Lower lobe of right lung (tissue), 2 donors: ENCODE measurements at places on chromosomes 16 and 17. TPM values are rescaled to one million over a fixed set of nuclear protein-coding genes. Genes with fewer than 3 reads are reported as not detected.
A peak's percentile ranks its signal among the peaks of the same experiment; 100 is the strongest.

DNA sequence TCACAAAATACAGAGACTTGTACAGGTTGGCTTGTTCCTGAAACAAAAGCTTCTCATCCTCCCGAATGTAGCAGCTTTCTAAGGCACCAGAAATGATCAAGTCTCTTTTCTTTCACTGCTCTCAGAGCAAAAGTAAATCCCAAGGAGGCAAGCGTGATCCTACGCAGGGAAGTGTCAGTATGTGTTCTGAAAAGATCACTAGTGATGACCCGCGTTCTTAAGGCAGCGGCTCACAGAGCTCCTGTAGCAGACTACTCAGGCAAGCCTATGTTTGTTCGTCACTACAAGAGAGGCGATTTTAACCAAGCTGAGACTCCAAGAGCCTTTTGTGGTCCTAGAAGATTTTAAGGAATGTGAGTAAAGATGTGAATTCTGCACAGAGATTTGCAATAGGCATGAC, 34.5 kb downstream of the WIPI1 start:
- H3K27ac ChIP-seq, result no peak overlapping the region
- DNase-seq, result no peak
- no peak overlapping the region for H3K4me3 ChIP-seq
- H3K4me1 ChIP-seq, result no peaks in the 10 kb centered on the region
- no peaks in the 10 kb centered on the region for H3K27me3 ChIP-seq
- peaks cover 85% of the 10 kb centered on the region for H3K36me3 ChIP-seq

Gene ATP1B2
- 3.1 TPM for total RNA-seq

- H3K4me3 ChIP-seq, result peak overlapping the region; percentile 39
- peaks cover 24% of the 10 kb centered on the region for H3K4me1 ChIP-seq
- DNase-seq, result peak; percentile 60
- peak overlapping the region; percentile 68 for H3K27ac ChIP-seq
Observed at GRCh38 chr17:8226536-8227237, 16.3 kb upstream of the AURKB start.

- no peaks in the 10 kb centered on the region for H3K27me3 ChIP-seq
- DNase-seq, result no peak
- H3K27ac ChIP-seq, result no peak overlapping the region
- H3K36me3 ChIP-seq, result no peaks in the 10 kb centered on the region
Observed at GRCh38 chr17:20153231-20153630, 144.1 kb downstream of the SPECC1 start.

DNA sequence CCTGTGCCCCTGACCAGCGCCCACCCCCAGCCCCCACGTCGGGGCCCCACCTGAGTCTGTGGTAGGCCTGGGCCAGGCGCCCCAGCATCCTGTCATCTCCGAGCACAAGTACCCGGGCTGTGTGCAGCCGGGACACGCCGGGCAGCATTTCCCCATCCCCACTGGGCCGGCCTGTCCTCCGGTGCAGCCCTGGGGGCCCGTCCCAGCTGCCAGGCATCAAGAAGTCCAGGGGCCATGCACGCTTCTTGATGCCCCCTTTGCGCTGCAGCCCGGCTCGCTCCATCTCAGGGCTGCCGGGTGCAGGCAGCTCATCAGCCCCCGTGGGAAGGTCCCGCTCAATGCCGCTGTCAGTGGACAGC, 29.3 kb upstream of the MFSD6L start:
- H3K4me1 ChIP-seq, result no peaks in the 10 kb centered on the region
- H3K4me3 ChIP-seq, result no peak overlapping the region
- peaks cover 25% of the 10 kb centered on the region for H3K27me3 ChIP-seq
- H3K27ac ChIP-seq, result no peak overlapping the region
- no peaks in the 10 kb centered on the region for H3K36me3 ChIP-seq

DNA sequence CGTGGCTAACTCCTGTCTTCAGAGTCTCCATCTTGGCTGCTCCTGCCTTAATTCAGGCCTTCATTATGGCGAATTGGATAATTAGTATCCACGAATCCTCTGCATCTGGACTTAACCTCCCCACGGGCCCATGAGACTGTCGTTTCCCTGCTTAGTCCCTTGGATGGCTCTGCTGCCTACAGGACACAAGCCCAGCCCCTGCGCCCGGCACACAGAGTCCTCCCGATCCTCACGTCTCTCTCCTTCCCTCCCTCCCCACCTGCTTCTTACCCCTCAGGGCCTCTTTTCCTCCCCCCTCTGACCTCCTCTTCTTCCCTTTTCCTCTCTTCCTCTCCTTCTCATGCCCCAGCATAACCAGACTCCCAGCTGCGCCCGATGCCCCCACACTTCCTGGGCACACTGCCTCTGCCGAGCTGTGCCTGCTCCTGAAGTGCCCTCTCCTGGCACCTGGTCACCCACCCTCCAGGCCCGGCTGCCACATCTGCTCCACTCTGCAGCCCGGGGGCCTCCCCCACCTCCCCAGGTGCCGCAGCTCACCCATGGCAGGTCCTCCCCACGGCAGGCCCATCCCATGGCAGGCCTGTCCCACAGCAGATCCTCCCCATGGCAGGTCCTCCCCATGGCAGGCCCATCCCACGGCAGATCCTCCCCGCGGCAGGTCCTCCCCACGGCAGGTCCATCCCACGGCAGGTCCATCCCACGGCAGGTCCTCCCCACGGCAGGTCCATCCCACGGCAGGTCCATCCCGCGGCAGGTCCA, 45.9 kb downstream of the RPH3AL start:
- H3K36me3 ChIP-seq, result no peaks in the 10 kb centered on the region
- H3K4me1 ChIP-seq, result peaks cover 4% of the 10 kb centered on the region
- H3K27ac ChIP-seq, result no peak overlapping the region
- H3K4me3 ChIP-seq, result no peak overlapping the region

- H3K27ac ChIP-seq, result no peak overlapping the region
- H3K4me1 ChIP-seq, result peaks cover 24% of the 10 kb centered on the region
- DNase-seq, result no peak
- no peak overlapping the region for H3K4me3 ChIP-seq
- no peaks in the 10 kb centered on the region for H3K36me3 ChIP-seq
- H3K27me3 ChIP-seq, result peaks cover 8% of the 10 kb centered on the region
Observed at GRCh38 chr16:82699711-82700495, 73.1 kb downstream of the CDH13 start.

- H3K4me3 ChIP-seq, result no peak overlapping the region
- DNase-seq, result no peak
- H3K27me3 ChIP-seq, result no peaks in the 10 kb centered on the region
- peaks cover 47% of the 10 kb centered on the region for H3K4me1 ChIP-seq
Observed at GRCh38 chr16:57383276-57384247, 11.3 kb downstream of the CX3CL1 start.

- peaks cover 49% of the 10 kb centered on the region for H3K4me1 ChIP-seq
- H3K36me3 ChIP-seq, result no peaks in the 10 kb centered on the region
- no peaks in the 10 kb centered on the region for H3K27me3 ChIP-seq
Observed at GRCh38 chr17:57928928-57929327, 26.3 kb downstream of the CUEDC1 start.

GRCh38 chr16:1707193-1707790, 1.3 kb downstream of the MAPK8IP3 start:
- H3K27ac ChIP-seq, result peak overlapping the region; percentile 97
- no peaks in the 10 kb centered on the region for H3K27me3 ChIP-seq
- peaks cover 12% of the 10 kb centered on the region for H3K36me3 ChIP-seq
- DNase-seq, result no peak
- H3K4me3 ChIP-seq, result peak overlapping the region; percentile 99
- peaks cover 27% of the 10 kb centered on the region for H3K4me1 ChIP-seq

DNA sequence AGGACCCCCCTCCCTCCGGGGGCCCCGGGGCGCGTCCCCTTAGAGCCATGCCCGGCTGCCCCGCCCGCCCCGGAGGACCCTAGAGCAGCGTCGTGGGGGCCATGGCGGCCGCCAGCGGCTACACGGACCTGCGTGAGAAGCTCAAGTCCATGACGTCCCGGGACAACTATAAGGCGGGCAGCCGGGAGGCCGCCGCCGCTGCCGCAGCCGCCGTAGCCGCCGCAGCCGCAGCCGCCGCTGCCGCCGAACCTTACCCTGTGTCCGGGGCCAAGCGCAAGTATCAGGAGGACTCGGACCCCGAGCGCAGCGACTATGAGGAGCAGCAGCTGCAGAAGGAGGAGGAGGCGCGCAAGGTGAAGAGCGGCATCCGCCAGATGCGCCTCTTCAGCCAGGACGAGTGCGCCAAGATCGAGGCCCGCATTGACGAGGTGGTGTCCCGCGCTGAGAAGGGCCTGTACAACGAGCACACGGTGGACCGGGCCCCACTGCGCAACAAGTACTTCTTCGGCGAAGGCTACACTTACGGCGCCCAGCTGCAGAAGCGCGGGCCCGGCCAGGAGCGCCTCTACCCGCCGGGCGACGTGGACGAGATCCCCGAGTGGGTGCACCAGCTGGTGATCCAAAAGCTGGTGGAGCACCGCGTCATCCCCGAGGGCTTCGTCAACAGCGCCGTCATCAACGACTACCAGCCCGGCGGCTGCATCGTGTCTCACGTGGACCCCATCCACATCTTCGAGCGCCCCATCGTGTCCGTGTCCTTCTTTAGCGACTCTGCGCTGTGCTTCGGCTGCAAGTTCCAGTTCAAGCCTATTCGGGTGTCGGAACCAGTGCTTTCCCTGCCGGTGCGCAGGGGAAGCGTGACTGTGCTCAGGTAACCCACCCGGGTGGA, 759 bp downstream of the ALKBH5 start:
- H3K36me3 ChIP-seq, result peaks cover 24% of the 10 kb centered on the region
- peak; percentile 77 for DNase-seq
- H3K4me1 ChIP-seq, result peaks cover 55% of the 10 kb centered on the region
- peak overlapping the region; percentile 95 for H3K27ac ChIP-seq
- no peaks in the 10 kb centered on the region for H3K27me3 ChIP-seq

Gene CLEC19A
- total RNA-seq, result not detected

DNA sequence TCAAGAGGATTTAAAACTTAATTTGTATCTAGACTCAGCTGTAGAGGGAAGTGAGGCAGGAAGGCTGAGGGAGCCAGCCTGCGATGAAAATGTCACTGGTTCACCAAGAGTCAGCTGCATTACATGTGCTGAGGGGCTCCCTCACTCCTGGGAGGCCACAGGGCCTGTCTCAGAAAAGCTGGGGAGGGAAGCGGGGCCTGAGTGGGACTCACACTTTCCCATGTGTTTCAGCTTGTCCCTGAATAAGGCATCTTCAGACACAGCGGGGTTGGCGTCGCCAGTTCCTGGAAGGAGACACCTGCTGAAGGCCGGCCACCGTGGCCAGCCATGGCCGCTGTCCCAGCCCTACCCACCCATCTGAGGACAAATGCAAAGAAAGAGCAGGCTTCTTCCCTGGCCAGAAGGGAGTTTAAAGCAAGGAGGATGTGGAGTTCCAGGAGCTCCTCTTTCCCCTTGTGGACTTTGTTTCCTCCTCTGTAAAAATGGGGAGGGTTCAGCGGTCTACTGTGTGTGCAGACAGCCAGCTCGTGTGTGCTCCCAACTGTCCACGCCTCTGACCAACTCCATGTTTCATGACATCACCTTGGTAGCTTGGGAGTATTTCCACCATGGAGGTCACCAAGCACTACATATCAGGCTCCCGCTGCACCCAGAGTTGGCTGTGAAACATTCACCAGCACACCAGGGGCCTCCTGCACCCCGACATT, 19.2 kb upstream of the MRPS23 start:
- no peak for DNase-seq
- H3K27me3 ChIP-seq, result no peaks in the 10 kb centered on the region
- H3K27ac ChIP-seq, result peak overlapping the region; percentile 58
- H3K36me3 ChIP-seq, result peaks cover 64% of the 10 kb centered on the region
- H3K4me3 ChIP-seq, result no peak overlapping the region

- DNase-seq, result no peak
- peaks cover 26% of the 10 kb centered on the region for H3K27me3 ChIP-seq
- H3K36me3 ChIP-seq, result no peaks in the 10 kb centered on the region
- H3K4me3 ChIP-seq, result peak overlapping the region; percentile 51
- H3K27ac ChIP-seq, result no peak overlapping the region
Observed at GRCh38 chr17:43900858-43901754, 6.2 kb downstream of the MPP2 start.

DNA sequence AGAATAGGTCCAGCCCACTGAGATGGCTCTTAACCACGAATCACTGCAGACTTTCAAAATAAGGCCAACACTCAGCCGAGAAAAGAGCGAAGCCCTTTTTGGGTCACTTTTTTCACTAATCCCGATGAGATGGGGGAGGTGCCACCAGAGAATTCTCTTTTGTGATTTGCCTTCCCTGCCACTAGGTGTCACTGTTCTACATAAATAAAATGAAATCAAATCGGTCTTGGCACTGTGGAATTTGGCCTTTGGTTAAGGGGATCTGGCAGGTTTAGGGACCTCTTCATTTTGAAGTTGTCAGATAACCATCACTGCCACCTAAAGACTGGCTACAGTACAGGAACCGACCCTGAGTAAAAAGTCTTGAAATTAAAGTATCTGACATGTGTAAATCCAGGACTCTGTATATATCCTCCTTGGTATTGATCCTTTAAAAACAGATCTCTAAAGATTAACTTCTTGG, 147.0 kb downstream of the HS3ST4 start:
- peaks cover 7% of the 10 kb centered on the region for H3K27me3 ChIP-seq
- H3K4me1 ChIP-seq, result no peaks in the 10 kb centered on the region
- H3K27ac ChIP-seq, result no peak overlapping the region
- H3K36me3 ChIP-seq, result no peaks in the 10 kb centered on the region

Gene ZNF423
- total RNA-seq, result 10.7 TPM

- no peak for DNase-seq
- no peaks in the 10 kb centered on the region for H3K36me3 ChIP-seq
- H3K27ac ChIP-seq, result no peak overlapping the region
- H3K4me3 ChIP-seq, result no peak overlapping the region
- peaks cover 37% of the 10 kb centered on the region for H3K27me3 ChIP-seq
- no peaks in the 10 kb centered on the region for H3K4me1 ChIP-seq
Observed at GRCh38 chr17:72219137-72219823, 98.5 kb downstream of the SOX9 start.

Gene CSH1
- not detected for total RNA-seq

GRCh38 chr17:72811976-72812687, 280.4 kb downstream of the SLC39A11 start:
- H3K36me3 ChIP-seq, result peaks cover 3% of the 10 kb centered on the region
- H3K27me3 ChIP-seq, result no peaks in the 10 kb centered on the region
- H3K4me3 ChIP-seq, result no peak overlapping the region
- H3K4me1 ChIP-seq, result no peaks in the 10 kb centered on the region

GRCh38 chr17:16470265-16470664, 21.7 kb downstream of the LRRC75A start:
- no peak overlapping the region for H3K4me3 ChIP-seq
- no peaks in the 10 kb centered on the region for H3K4me1 ChIP-seq
- H3K27ac ChIP-seq, result no peak overlapping the region
- no peaks in the 10 kb centered on the region for H3K27me3 ChIP-seq

Gene NUP93
- 49.4 TPM for total RNA-seq

DNA sequence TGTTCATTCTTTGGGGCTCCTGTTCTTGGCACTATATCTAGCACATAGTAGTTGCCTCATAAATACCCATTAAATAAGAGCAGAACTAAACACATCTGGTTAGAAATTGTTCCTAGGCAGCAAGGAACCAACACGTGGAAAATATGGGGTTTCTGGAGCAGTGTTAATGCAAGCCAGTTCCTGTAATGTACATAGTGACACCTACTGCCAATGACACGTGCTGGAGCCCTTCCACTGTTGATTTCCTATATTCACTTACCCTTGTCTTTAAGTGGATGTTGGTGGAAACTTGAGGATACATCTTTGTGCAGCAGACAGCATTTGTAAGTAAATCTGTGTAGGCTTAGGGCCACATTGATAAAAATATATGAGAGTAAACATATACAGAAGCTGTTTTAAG, 1.6 kb upstream of the IRF8 start:
- no peaks in the 10 kb centered on the region for H3K36me3 ChIP-seq
- no peak for DNase-seq
- H3K27me3 ChIP-seq, result peaks cover 15% of the 10 kb centered on the region
- no peak overlapping the region for H3K27ac ChIP-seq
- H3K4me3 ChIP-seq, result no peak overlapping the region
- H3K4me1 ChIP-seq, result peaks cover 29% of the 10 kb centered on the region

Gene NTN3
- 0.24 TPM for total RNA-seq

Gene CLDN6
- not detected for total RNA-seq

GRCh38 chr17:71966055-71966454, 154.8 kb upstream of the SOX9 start:
- no peaks in the 10 kb centered on the region for H3K4me1 ChIP-seq
- H3K36me3 ChIP-seq, result no peaks in the 10 kb centered on the region
- DNase-seq, result no peak
- no peak overlapping the region for H3K4me3 ChIP-seq
- no peak overlapping the region for H3K27ac ChIP-seq
- no peaks in the 10 kb centered on the region for H3K27me3 ChIP-seq

Gene FAM171A2
- 1.2 TPM for total RNA-seq
